ENCODE measurements at places on chromosomes 16 and 17.

- DNase-seq: no peak
Measured at GRCh38 chr17:17537311-17538099, 41.3 kb upstream of the RASD1 start.

GRCh38 chr17:82892899-82893565 is 53.2 kb upstream of the ZNF750 start:
- no peak for DNase-seq

- no peak for DNase-seq
Measured at GRCh38 chr16:84774810-84775209, 45.0 kb upstream of the CRISPLD2 start.

DNA sequence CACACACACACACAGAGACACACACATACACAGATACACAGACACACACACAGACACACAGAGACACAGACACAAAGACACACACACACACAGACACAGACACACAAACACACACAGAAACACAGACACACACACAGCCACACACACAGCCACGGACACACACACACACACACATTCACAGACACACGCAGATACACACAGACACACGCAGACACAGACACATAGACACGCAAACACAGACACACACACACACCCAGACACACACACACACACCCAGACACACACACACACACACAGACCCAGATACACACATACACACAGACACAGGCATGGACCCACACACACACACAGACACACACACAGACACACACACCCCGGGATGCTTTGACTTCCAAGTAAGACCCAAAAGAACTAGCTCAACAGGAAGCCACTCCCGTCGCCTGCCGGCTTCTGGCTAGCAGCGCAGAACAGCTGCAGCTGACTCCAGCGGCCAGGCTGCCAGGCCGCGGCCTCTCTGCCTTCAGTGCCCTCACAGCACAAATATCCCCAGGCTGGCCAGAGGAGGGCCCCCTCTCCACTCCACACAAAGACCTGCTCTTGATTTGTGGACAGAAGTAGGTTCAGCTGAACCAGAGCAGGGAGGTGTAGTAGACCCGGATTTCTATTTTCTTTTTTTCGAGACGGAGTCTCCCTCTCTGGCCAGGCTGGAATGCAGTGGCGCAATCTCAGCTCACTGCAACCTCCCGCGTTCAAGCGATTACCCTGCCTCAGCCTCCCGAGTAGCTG is 6.0 kb upstream of the CHRNE start:
- peak; percentile 94 for DNase-seq

DNA sequence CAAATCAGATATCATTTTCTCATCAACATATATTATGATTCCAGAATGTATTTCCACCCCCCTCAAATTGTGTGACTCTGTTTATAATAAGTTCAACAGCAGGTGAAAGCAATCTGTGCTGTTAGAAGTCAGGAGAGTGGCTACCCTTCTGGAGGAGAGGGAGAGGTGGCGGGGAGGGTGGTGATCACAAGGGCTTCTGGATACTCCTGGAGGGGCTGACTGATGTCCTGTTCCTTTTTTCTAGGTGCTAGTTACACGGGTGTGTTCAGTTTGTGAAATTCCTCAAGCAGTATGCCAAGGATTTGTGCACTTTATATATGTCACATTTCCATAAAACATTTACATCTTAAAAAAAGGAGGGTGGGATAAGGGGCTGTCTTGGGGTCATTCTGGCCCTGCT is 119.1 kb downstream of the IRF8 start:
- no peak for DNase-seq

- peak; percentile 55 for DNase-seq
Measured at GRCh38 chr17:77120868-77121267, 19.9 kb upstream of the SEC14L1 start.

DNA sequence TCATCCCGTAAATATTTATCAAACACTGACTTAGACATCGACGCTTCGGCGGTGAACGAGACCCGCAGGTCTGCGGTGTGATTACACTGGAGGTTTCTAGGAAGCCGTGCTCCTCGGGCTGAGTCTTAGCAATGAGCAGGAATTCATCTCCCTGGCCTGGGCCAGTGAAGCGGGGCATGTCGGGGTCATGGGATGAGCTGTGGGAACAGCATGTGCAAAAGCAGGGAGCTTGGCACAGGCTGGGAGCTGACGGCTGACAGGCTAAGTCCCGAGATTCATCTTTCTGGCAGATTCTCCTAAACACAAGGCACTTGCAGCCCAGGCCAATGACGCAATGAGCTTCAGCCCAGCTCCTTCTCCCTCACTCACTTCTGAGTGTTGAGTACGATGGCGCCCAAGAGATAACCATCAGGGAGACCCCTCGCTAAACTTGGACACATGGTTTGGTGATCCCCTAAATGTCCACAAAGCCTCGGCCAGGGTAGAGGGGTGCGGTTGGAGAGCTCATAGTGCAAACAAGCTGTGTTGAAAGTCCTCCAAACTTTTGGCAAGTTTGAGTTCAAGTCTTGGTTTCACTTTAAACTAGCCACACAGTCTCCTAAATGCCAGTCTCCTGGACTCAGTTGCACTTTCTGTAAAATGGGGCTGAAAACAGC is 12.8 kb downstream of the CRISPLD2 start:
- peak; percentile 70 for DNase-seq

DNA sequence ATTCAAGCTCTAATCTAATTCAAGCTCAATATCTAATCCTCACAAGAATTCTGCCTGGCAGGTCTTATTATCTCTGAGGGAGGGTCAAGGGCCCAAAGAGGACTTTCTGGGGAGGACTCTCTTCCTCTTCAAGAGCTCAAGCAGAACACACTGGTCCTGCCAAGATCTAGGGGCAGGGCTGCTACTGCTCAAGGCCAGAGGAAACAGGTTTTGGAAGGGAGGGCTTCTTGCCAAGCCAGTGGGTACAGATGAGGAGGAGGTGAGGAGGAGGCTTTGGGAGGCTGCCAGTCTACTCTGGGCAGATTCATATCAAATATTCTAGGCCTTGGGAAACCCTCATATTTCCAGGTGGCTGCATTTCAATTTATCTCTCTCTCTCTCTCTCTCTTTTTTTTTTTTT is 51.8 kb upstream of the IL34 start:
- peak; percentile 8 for DNase-seq

GRCh38 chr16:14351647-14352046 is 278.4 kb downstream of the PARN start:
- no peak for DNase-seq

DNA sequence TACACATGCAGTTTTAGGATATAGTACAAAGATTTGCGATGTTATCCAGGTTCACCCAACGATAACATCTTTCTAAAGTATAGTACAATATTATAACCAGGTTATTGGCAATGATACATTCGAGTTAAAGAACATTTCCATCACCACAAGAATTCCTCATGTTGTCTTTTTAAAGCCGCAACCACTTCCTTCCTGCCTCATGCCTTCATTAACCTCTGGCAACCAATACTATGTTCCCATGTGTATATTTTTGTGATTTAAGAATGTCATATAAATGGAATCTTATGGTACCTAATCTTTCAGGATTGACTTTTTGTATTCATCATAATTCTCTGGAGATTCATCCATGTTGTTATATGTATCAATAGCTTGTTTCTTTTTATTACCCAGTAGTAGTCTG is 1183.2 kb downstream of the CDH11 start:
- DNase-seq: no peak

DNA sequence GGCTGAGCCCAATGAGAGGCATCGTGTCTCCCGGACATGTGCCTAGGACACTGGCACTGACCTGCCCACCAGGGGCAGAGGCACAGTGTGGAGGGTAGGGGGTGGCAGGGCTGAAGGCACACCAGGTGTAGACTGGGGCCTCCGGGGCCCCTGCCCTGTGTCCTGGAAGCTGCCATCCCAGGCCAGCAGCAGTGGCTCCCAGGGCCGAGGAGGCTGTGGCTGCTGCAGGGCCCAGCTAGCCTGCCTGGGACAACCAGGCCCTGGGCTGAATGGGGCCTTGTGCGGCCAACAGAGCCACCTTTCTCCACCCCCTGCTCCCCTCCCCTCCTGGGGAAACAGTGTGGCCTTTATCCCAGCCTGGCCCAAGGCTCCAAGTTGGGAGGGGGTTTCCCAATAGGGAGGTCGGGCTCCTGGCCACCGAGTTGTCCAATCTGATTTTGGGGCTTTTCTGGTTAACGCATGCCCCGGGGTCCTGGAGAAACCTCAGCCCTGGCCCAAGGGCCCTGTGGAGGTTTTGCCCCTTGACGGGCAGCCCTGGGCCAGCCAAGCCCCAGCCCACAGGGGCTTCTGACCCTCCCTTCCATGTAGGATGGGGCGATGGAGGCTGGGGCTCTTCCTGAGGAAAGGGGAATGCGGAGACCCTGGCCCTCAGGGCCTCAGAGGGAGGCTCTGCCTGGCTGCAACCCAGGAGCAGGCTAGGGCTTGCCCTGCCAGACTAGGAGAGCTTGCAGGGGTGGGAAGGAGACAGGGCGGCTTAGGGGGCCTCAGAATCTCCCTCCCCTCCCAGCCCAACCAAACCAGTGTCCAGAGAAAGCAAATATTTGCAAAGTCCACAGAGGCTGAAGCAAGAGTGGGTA is 4.2 kb downstream of the MTSS2 start:
- DNase-seq: peak; percentile 72

GRCh38 chr16:82761858-82762257 is 135.1 kb downstream of the CDH13 start:
- no peak for DNase-seq

Measured in posterior cingulate gyrus (tissue), 11 donors.